NCI-H82 (cell line): ENCODE measurements at places on chromosomes 6 and 20.

DNA sequence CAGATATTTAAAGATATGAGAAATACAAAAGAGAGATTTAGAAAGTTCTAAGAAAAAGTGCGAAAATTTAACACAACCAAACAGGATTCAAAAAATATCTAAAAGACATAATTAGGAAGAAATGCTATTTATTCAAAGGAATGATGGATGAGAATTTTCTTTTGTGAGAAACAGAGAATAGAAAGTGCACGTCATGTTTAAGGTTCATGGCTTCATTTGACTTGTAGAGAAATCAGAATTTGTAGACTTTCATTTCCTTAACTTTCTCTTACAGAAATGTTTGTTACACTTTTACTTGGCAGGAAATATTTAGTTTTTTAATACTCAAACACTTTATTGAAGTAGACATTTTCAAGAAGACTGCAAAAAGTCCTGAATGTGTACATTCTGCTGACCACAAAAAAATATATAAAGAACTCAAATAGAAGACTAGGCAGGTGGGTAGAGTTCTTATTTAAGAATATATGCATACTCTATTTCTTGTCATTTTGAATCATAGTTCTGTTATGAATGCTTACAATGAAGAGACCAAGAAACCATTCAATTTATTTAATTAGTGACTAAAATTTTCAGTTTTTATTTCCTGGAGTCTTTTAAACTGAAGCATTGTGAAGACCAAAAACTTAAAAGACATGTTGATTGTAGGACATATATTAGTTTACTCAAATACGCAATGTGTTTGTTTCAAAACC, 710.5 kb upstream of the HS3ST5 start:
- no peak for DNase-seq

- no peak for DNase-seq
These were observed 17.2 kb upstream of the MAP3K4 start for GRCh38 chr6:160974304-160974771.

DNA sequence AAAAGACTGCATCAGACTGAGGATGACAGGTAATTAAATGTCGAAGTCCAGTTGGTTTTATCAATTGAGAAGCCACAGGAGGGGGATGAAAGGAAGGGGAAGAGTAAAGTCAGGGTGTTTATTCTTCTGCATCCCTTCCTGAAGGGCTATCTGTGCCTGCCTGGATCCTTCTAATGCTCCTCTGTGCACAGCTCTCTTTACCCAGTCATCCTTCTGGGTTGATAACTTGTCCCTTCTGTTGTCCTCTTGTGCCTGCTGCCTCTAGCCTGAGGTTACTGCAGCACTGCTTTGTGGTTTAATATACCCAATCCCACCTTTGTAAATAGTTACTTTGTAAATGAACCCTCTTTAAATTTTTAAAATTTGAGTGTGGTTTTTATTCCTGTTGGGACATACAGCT, 1127.3 kb downstream of the EPHA7 start:
- no peak for DNase-seq

GRCh38 chr6:37042150-37042549, 36.7 kb downstream of the FGD2 start:
- DNase-seq = no peak

DNA sequence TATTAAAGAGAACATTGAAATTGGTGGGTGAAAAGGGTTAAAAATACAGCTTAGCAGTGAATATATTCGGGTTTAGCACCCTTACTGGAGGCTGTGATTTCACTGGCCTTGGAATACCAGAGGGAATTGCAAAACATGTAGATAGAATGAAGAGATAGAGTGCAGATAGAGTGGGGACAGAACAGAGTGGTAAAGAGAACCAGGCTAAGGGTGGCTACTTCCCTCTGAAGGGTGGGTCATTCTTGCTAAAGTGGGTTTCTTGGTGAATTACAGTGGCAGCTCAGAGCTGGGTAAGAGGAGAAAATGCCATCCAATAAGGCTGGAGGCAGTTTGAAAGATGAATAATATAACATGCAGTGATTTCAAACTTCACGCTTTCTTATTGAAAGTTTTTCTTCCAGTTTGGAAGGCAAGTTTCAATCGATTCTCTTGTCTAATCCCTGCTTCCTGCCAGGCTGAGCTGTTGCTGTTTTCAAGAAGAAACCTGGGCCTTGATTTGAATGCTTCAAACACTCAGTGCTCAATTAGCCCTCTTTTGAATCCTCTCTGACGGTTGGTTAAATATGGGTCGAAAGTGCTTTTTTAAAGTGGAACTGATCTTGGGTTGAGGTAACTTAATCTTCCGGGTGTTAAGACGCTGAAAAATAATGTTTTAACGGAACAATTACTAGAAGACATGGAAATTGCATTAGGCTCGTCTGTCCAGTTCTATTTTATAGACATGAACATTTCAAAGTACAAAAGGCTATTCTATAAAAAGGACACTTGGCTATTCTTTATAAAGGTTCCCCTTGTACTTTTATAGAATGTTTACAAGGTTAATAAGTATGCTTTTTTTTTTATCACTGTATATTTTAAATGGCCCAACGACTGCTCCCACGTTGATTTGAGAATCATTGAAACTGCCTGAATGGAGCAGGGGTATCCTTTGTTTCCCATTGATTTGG, 203.3 kb downstream of the BCAS1 start:
- DNase-seq = peak; percentile 31

- DNase-seq = no peak
These were observed 14.2 kb downstream of the EEF1E1 start for GRCh38 chr6:8087870-8088754.

DNA sequence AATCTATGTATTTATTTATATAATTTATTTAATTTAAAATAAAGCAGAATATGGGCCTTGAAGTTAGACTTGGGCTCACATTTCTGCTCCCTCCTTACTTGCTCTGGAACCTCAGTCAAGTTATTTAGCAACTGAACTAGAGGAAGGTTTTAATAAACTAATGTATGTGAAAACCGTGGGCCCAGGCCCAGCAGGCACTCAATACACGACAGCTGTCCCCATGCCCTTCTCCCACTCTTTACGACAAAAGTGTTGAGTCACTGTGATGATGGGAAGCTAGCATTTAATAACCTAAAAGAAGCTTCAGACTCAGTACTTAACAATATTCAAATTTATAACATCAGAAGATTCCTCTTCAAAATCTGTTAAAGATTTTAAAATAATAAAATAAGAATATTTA, 46.7 kb downstream of the SERAC1 start:
- peak; percentile 68 for DNase-seq

- no peak for DNase-seq
These were observed 809.3 kb downstream of the HACE1 start for GRCh38 chr6:104050455-104050854.

DNA sequence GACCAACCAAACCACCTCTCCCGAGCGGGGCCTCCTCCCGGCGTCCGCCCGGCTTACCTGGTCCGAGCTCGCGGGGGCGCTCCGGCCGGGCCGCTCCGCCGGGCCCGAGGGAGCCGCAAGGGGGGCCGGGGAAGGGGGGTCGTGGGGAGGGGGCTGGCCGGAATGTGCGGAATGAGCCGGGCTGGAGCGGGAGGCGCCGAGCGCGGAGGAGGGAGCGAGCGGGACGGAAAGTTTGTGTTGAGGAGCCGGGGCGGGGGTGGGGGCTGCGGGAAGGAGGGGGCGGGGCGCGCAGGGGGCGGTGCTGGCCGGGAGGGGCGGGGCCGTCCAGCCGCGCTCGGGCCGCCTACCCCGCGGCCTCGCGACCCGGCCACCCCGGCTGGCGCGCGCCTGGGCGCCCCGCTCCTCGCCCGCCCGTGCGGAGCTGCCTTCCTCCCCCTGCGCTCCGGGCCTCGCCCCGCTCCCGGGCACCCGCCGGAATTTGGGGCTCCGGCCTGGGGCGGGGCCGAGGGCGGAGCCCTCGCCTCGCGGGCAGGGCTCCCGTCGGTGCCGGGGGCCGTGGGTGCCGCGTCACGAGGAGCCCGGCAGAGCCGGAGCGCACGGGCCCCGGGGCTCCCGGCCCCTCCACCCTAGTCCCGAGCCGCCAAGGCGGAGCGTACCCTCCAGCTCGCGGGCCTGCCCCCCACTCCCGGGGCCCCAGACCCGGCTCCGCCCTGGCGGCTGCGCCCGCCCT, at the start of gene TEAD3:
TEAD3 (minus strand) TSS at position 239 of the 730 bp plus-strand sequence.
- DNase-seq = peak; percentile 81

DNA sequence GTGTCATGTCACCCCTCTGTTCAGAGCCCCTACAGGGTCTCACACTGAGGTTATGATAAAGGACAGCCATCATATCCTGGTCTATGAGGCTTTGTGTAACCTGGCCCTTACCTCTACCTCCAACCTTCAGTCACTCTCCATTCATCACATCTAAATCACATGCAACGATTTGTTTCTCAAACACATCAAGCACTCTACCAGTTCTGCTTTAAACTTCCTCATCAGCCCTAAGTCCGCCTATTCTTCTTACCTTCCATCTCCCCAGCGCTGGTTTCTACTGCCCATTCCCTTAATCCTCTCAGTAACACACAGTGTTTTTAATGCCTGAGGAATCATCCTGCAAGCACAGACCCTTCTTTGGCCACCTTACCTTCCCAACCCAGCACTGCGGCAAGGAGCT, 17.9 kb upstream of the BACH2 start:
- DNase-seq = no peak

- DNase-seq = no peak
These were observed 108.8 kb upstream of the TENT5A start for GRCh38 chr6:81861281-81861680.

- no peak for DNase-seq
These were observed 94.3 kb upstream of the NKX2-2 start for GRCh38 chr20:21607971-21608725.

GRCh38 chr20:16111852-16112412, 461.3 kb downstream of the KIF16B start:
- DNase-seq = no peak

DNA sequence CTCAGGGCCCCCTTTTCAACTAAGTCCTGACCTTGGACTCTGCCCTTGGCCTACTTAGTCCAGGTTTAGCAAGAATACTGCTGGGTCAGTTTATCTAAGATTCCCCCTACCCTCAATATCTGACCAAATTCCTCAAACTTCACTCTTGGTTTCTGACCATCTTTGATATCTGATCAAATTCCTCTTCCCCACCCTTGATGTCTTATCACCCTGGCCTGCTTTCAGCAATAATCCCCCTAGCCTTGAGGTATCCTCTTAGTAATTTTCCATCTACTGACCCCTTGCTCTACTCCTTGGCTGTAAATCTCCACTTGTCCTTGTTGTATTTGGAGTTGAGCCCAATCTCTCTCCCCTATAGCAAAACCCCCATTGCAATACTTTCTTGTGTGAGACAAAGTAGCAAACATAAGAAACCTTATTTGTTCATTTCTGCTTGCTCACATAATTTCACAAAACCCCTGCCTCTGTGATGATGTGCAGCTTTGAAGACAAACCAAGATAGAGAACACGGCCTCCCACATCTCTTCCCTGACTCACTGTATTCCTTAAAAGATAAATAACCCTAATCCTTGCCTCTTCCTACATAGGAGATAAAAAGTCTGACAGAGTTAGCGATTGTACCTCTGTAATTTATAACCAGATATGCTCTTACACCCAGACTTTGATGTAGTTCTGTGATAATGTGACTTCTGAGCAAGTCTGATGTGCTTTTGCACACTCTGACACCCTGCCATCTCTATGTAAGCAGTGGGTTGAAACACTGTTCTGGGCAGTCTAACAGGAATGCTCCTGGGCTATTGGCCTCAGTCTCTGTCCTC, 13.8 kb upstream of the IYD start:
- DNase-seq = no peak
